ENCODE measurements at places on chromosomes 11 and 22. TPM values are rescaled to one million over a fixed set of nuclear protein-coding genes. Genes with fewer than 3 reads are reported as not detected.

DNA sequence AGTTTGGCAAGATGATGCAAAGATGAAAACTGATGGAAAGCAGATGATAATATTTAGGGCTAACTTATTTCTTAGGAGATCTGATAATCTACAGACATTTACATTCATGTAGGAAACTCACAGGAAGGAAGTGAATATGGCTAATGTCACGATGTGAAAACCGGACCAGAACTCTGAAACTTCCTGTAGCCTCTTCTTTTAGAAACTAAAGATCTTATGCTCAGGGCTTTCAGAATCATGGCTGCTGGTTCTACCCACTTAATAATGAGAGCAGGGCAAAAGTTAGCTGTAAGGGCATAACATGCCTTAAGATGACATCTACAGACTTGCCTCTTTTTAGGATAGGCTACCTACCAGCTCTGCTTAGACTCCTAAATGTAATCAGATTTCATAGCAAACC is 15.2 kb downstream of the CPSF7 start:
- DNase-seq = no peak

- DNase-seq = no peak
Observed at GRCh38 chr11:112773264-112773663, 188.0 kb upstream of the NCAM1 start.

DNA sequence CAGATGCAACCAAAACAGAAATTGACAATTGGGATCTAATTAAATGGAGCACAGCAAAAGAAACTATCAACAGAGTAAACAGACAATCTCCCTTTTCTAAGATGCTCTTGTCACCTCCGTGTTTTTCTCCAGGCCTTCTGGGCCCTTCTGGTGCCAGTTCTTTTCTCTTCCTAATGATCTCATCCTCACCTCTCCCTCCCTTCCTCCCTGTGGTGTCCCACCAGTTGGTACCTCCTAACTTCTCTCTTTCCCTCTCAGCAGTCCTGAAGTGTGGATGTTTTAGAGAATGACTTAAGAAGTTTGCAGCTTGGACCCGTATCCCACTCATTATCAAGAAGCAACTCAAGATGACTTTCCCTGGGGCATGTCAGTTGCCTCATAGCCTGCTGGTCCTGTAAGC is 6.4 kb downstream of the APOBEC3H start:
- no peak for DNase-seq

- peak; percentile 72 for DNase-seq
Observed at GRCh38 chr11:3834664-3835461, 5.9 kb downstream of the RHOG start.

DNA sequence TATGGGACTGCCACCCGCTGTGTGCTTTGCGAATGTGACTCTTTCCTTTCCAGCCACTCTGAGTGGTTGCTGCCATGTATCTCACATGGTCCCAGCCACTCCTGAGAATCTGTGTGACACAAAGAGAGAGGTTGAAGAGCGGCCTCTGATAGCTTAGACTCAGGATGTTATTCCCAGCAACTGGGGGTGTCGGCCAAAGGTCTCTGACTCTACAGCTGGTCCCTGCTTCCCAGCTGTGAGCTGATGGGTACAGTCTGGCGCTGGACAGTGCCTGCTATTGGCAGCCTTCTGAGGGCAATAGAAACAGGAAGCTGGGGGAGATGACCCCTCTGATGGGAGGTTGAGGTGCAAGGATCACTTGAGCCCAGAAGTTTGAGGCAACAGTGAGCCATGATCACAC is 105.1 kb downstream of the RRAS2 start:
- no peak for DNase-seq

- no peak for DNase-seq
Observed at GRCh38 chr11:63837739-63838138, 1.2 kb upstream of the MARK2 start.

- DNase-seq = no peak
Observed at GRCh38 chr22:20863366-20863765, 4.6 kb downstream of the SNAP29 start.

- DNase-seq = no peak
Observed at GRCh38 chr11:102390667-102391465, 43.9 kb downstream of the BIRC2 start.

- DNase-seq = no peak
Observed at GRCh38 chr11:45748801-45749200, 56.1 kb upstream of the SLC35C1 start.

DNA sequence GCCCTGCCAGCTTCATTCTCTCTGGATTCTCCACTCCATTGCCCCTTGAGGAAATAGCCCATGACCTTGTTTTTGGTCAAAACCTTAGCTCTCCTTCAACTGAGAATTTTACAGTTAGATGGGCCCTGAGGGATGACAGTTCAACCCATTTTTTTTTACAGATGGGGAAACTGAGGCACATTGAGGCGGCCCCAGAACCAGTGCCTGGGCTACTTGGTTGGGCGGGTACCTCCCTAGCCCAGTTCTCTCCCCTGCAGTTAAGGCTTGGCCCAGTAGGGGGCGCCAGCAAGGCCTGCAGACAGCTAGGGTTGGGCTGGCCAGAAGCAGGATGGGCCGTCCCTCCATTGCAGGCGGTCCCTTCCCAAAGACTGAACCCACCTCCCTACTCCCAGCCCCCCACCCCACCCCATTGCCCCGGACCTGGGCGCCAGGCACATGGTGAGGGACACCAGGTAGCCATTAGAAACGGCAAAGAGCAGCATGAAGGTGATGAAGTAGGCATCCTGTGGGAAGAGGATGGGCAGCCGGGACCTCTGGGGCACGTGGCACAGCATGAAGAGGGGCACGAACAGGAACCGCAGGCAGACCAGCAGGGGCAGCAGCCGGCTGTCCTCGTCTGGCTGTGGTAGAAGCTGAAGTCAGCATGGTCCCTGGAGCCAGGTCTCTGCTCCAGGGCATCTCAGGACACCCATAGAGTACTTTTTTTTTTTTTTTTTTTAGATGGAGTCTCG is 7.6 kb downstream of the SLC29A2 start:
- peak; percentile 81 for DNase-seq

DNA sequence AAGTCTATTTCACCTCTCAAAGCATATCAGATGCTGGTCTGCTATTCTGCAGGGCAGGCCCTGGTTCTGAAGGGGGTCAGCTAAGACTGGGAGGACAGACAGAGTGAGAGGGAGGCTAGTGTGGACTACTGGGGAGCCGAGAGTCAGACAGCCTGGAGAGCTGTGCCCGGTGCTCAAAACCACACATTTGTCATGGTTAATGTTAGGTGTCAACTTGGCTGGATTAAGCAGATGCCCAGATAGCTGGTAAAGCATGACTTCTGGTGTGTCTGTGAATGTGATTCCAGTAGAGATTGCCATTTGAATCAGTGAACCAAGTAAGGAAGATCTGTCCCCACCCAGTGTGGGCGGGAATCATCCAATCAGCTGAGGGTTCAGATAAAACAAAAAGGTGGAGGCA is 102.6 kb downstream of the SNX19 start:
- no peak for DNase-seq

DNA sequence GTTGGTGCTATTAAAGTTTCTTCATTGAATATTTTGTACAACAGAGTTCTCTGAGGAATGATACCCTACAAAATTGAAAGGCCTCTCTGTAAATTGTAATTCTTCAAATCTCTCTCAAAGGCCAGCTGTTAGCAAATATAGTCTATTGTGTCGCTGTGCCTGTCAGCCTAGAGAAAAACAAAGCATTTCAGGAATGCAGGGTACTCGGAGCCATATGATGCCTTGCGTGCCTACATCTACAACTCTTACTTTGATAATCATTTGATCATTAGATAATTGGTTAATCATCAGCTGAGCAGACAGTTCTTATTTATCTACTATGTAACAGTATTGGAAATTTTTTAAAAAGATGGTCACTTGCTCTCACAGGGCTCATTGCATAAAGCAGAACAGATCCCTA is 67.3 kb downstream of the RNF169 start:
- no peak for DNase-seq

DNA sequence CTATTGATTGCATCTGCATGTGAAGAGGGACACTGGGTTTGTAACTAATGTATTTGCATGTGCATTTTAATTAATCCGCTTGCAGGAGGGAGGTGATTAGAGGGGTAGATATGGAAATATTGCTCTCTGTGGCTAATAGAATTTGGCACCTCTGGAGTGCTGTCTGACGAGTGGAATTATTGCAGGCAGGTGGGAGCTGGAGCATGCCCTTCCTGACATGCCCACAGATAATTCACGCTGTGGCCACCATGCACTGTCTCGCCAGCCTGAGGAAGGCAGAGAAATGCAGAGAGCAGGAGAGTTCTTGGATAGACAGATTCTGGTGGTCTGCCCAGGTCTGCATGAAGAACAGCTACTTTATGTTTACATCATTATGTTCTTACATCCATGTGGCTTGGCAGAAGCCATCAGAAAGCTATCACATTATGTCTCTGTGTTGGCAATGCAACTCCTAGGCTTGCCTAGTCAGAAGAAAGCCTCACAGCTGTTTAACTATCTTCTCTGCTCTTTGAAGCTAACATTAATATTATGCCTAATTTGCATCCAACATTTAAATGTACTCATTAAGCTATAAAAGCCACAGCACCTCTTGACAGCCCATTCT is 89.4 kb upstream of the DRD2 start:
- no peak for DNase-seq

DNA sequence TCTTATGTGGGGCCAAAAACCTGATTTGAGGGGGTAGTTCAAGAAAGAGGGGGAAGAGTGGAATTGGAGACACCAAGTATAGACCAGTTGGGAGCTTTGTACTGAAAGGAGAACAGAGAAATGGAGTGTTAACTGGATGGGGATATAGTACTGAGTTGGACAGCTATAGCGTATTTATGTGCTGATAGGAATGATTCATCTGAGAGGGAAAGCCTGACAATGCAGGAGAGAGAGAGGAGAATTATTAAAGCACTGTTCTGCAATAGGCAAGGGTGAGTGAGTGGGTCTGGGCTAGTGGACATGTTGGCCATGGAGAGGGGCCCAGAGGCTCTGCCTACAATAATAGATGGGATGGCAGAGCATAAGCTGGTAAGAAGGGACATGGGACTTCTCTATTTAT is 52.9 kb upstream of the PITPNB start:
- no peak for DNase-seq

DNA sequence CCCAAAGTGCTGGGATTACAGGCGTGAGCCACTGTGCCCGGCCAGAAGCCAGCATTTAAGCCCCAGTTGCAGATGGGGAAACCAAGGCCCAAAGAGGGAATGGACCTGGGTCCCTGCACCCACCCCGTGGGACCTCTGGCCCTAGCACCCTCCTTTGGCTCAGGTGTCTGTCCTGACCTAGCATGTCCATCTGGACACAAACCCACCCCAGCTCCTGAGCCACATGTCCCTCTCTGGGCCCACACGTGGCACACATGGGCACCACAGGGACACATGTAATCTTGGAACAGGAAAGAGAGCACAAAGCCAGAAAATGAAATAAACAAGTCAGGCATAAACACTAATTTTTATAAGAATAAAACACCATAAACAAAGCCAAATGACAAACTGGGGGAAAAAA is 9.6 kb downstream of the GGT5 start:
- DNase-seq = no peak

- no peak for DNase-seq
Observed at GRCh38 chr11:36763187-36763586, 165.2 kb upstream of the RAG2 start.

DNA sequence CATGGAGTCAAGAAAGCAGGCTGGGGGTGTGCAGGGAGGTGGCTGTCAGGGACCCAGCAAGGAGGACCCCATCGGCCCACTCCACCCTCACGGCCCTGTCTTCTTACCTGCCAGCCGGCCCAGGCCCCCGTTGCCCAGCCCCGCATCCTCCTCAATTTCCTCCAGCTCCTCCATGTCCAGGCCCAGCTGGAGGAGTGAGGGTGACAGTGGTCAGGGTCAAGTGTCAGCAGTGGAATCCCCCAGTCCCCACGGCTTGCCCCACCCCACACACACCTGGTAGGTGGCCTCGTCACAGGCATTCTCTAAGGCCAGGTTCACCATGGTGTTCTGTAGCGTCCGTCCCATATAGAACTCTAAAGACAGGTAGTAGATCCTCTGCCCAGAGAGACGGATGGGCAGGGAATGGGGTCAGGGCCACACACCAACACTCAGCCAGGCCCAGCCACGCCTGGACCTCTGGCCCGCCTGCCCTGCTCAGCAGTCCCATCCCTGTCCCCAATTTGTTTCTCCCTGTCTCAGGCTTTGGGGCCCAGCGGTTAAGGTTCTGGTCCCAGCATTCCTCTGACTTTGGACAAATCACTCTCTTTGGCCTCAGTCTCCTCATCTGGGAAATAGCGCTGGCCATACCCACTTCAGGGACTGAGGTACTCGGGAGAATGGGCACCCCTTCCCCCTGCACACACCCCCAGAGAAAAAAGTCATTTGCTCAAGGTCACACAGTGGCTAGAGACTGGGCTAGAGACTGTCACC is 1.3 kb downstream of the PYGM start:
- DNase-seq = peak; percentile 61

GRCh38 chr11:26231252-26231661 is 100.7 kb upstream of the ANO3 start:
- DNase-seq = no peak

- DNase-seq = peak; percentile 78
Observed at GRCh38 chr22:24594569-24595120, 1.8 kb upstream of the LRRC75B start.

- no peak for DNase-seq
Observed at GRCh38 chr11:134034496-134035381, 34.1 kb upstream of the JAM3 start.

- DNase-seq = no peak
Observed at GRCh38 chr11:130472434-130472961, 24.1 kb downstream of the ADAMTS15 start.

- DNase-seq = no peak
Observed at GRCh38 chr22:36922711-36923110, 9.3 kb downstream of the CSF2RB start.

DNA sequence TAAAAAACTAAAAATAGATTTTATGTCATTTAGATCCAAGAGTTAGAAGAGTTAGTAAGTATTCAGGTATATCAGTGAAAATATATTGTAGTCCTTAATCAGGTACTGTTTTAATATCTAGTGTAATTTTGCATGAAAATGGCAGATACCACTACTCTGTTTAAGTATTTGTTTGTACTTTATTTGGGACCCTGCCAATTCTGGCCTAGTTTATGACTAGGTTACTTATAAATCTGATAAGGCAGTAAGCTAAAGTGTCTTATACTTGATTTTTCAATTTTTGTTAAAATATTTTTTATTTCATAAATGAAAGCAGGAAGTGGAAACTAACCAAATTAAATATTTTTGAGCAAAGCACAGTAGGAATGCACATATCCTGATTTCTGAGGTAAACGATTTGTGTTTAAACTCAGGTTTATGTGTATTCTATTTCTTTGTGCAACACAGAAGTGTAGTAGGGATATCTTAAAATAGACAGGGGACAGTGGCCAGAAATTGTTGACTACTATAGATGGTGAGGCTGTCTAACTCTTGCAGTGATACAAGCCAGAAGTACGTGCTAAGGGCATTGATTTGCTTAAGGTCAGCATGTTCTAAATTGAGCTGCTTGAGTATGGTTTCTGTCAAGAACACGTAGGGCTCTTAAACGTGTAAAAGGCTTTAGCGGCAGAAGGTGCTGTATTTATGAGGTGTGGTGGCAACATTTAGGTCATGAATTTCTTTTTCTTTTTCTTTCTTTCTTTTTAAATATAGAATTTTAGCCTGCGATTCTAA is 34.0 kb downstream of the HIPK3 start:
- no peak for DNase-seq

Gene PLCB3
- total RNA-seq = 32.4 TPM

Gene TBC1D22A
- 31.3 TPM for total RNA-seq

Gene ART1
- 0.29 TPM for total RNA-seq

Gene L3MBTL2
- 24.0 TPM for total RNA-seq

Gene UBQLNL
- total RNA-seq = 0.72 TPM

Gene PDGFB
- total RNA-seq = 29.8 TPM

Gene PARVA
- 84.0 TPM for total RNA-seq

Gene MS4A6E
- not detected for total RNA-seq

Gene ELMOD1
- total RNA-seq = 2.8 TPM

Gene CRYBB3
- total RNA-seq = 0.72 TPM

Gene SAA4
- total RNA-seq = not detected

Gene MRGPRX4
- total RNA-seq = not detected

All from upper lobe of right lung (tissue), 1 donor.